ENCODE measurements at places on chromosomes 2 and 18.

GRCh38 chr2:86275384-86275799 is 62.0 kb downstream of the REEP1 start:
- DNase-seq = no peak

DNA sequence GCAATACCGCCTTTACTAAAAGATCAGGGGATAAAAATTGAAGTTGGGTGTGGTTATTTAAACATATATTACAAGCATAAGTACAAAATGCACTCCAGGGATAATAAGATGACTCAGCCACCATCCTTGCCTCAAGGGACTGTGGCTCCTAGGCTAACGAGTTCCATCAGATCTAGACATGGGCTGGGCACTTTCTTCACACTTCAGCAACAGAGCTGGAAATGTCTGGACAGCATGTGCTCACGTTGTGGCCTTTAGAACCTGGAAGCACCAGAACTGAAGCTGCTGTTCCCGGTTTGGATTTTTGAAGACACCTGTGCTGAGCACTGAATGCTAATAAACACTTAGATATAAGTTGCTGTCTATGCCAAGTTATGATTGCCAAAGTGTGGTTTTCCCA is 384.2 kb upstream of the SALL3 start:
- no peak for DNase-seq

- DNase-seq = no peak
Measured at GRCh38 chr2:183081911-183082310, 3.4 kb downstream of the DUSP19 start.

GRCh38 chr2:70098032-70098431 is 10.8 kb downstream of the PCBP1 start:
- DNase-seq = no peak
